Fibroblast of villous mesenchyme (primary cell): ENCODE measurements at places on chromosomes 11 and 22. TPM values are rescaled to one million over a fixed set of nuclear protein-coding genes. Genes with fewer than 3 reads are reported as not detected.

The ROBO4 gene
- total RNA-seq, result under 0.01 and 0.86 TPM in 2 replicates

GRCh38 chr22:28594076-28594796, 85.4 kb downstream of the TTC28 start:
- DNase-seq, result no peak

The CNGA4 gene
- total RNA-seq, result under 0.01 and 0.43 TPM in 2 replicates

- DNase-seq, result peak; percentile 47
Observed at GRCh38 chr11:111417011-111417765, 38.1 kb upstream of the POU2AF1 start.

DNA sequence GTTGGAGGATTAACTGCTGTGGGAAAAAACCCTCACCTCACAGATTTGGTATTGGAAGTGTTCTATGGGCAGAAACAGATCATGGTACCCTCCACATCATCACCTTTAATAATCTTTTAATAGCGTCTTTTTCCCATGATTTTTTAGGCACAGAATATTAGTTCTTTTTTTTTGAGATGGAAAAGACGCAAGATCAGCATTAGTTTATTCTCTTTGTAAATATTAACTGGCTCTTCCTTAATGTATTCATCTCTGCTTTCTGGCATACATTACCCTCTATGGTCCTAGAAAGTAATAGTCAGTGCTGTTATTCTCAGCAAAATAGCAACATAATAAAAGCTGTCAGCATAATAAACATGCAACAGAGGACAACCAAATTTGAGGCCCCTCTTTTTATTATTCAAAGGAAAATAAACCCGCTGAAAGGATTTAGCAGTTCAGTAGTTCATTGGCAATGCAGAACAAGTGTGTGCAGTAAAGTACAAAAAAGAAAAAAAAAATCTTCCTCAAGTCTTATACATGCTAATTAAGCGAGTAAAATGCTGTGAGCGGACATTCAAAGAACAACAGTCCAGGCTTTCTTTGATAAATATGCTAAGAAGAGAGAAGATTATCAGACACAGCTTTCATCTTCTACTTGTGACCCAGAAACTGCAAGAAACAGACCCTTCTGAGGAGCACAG, 37.5 kb upstream of the DDI1 start:
- no peak for DNase-seq

The MCM5 gene
- total RNA-seq, result 30.6 and 31.5 TPM in 2 replicates

DNA sequence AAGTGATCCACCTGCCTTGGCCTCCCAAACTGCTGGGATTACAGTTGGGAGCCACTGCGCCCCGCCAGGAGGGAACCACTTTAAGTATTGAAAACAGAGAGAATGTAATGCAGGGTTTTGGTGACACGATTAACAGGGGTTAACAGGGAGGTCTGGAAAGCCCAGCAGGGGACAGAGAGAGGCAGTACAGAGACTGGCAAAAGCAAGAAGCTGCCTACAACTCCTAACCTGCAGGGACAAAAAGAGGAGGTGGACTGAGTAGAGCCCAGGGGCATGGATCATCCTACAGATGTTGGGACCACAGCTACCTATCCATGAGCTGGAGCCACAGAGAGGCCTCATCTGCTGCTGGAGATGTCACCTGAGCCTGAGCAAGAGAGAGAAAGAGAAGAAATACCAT, 1.7 kb upstream of the SPINDOC start:
- no peak for DNase-seq

DNA sequence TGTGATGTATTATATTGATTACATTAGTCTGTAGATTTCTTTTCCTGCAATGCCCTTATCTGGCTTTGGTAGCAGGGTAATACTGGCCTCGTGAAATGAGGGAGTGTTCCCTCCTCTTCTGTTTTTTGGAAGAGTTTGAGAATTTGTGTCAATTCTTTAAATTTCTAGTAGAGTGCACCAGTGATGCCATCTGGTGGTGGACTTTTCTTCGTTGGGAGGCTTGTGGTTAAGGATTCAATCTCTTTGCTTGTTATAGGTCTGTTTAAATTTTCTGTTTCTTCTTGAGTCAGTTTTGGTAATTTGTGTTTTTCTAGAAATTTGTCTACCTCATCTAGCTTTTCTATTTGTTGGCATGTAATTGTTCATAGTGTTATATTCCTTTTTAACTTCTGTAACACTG, 18.9 kb downstream of the SHANK3 start:
- DNase-seq, result peak; percentile 56

The SIDT2 gene
- total RNA-seq, result 23.5 and 24.2 TPM in 2 replicates

The TBX10 gene
- not detected in 2 replicates for total RNA-seq

The RFPL3 gene
- total RNA-seq, result not detected in 2 replicates

The MAJIN gene
- not detected in 2 replicates for total RNA-seq

DNA sequence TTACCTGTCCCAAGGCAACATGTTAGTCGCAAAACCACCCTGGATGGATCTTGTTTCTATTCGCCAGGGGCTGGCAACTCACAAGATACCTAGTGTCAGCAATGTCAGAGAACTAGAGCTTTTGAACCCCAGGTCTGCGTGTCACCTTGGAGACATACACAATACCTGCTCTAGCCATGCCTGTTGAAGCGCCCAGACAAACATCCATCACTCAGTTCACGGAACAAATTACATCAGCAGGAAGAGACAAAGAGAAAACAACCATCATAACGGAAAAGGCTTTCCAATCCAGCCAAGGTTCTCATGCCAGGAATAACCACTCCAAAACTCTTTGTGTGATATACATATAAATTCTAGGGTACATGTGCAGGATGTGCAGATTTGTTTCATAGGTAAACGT, 2.2 kb downstream of the CD59 start:
- DNase-seq, result no peak

- DNase-seq, result no peak
Observed at GRCh38 chr22:37244922-37245722, 1.1 kb upstream of the RAC2 start.

DNA sequence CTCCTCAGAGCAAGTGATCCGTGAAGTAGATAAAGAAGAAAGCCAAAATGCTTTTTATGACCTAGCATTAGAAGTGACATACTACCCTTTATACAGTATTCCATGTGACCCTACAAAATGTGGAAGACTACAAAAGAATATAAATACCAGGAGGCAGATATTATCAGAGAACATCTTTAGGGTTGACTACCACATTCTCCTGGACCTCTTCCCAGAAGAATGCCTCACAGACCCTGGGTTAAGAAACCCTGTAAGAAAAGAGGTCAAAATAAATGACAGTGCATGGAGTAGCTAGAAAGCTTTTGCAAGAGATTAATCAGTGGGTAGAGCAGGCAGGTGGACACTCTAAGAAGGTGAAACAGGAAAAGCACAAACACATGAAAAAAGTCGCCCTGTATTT, 69.2 kb downstream of the FANCF start:
- DNase-seq, result no peak

The GNAZ gene
- 0.64 and 1.3 TPM in 2 replicates for total RNA-seq

DNA sequence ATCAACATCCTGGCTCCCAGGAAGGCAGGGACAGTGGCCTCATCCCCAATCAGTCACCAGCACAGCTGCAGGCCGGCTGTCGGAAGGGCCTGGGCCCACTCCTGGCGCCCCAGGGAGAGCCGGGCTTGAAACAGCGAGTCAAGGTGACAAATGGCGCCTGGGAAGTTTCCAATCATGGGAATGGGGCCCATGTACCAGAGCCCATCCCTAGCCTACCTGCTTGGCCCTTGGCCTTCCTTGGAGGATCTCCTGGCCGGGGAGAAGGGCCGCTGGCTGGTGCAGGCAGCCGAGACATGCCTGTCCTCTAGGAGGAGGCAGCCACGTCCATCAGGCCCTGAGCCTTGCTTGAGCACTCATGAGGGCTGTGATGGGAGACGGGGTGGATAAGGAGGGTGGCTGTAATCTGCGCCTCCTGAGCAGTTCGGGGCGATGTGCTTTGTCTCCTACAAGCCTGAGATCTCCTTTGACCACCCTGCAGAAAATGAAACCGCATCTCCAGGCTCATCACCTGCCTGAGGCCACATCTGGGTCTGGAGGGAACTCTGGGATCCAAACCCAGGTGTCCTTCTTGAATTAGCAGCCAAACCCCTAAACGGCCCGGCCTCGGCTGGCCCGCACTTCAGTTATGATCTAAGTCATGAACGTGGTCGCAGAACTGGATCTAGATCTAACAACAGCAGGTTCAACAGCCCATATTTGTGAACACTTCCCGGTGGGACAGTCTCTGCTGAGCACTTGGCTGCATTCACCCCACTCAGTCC, 862.0 kb downstream of the TBC1D22A start:
- no peak for DNase-seq

The TMEM86A gene
- total RNA-seq, result 0.32 and 0.43 TPM in 2 replicates

The CADM1 gene
- 9.1 and 15.5 TPM in 2 replicates for total RNA-seq

DNA sequence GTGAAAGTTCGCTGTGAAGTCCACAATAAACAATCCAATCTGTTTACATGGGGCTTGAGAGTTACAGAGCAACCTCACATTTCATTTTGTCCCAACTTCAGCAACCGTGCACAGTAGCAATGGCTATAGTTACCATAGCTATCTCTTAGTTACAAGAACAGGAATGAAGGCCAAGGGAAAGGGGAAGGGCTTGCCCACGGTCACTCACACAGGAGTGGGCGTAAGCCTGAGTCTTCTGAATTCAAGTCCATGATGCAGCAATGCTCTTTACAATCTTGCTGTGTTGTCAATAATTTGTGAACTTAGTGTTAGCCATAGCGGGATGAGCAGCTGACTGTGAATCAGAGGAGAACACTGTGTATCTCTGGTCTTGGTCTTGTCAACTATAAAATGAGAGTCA, 102.9 kb downstream of the ADAMTS15 start:
- no peak for DNase-seq

GRCh38 chr11:115182282-115182955, 321.8 kb downstream of the CADM1 start:
- no peak for DNase-seq

The SCGB1C1 gene
- not detected in 2 replicates for total RNA-seq

GRCh38 chr11:71369411-71369810, 78.8 kb downstream of the DHCR7 start:
- DNase-seq, result no peak

- no peak for DNase-seq
Observed at GRCh38 chr22:25492162-25492561, 72.3 kb upstream of the GRK3 start.

The DLG2 gene
- 1.3 TPM in 2 replicates for total RNA-seq

- DNase-seq, result no peak
Observed at GRCh38 chr11:65781962-65782815, 1.4 kb upstream of the AP5B1 start.

DNA sequence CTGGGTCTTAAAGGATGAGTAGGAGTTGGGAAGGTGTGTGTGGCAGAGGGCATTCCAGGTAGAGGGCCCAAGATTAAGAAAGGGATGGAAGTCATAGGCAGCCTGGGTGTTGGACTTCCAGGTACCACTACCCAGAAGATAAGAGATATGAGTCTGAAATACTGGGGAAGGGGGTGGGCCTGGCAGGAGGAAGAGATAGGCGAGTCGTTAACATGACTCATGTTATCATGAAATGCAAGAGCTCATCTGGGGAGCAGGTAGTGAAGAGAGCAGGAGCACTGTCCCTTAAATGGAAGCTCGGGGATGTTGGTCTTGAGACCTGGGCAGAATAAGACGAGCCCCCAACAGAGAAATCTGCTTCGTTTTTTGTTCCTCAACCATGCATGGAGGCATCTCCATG, 10.2 kb downstream of the ZC3H7B start:
- DNase-seq, result no peak

GRCh38 chr11:79535606-79536005, 94.8 kb upstream of the TENM4 start:
- DNase-seq, result no peak

DNA sequence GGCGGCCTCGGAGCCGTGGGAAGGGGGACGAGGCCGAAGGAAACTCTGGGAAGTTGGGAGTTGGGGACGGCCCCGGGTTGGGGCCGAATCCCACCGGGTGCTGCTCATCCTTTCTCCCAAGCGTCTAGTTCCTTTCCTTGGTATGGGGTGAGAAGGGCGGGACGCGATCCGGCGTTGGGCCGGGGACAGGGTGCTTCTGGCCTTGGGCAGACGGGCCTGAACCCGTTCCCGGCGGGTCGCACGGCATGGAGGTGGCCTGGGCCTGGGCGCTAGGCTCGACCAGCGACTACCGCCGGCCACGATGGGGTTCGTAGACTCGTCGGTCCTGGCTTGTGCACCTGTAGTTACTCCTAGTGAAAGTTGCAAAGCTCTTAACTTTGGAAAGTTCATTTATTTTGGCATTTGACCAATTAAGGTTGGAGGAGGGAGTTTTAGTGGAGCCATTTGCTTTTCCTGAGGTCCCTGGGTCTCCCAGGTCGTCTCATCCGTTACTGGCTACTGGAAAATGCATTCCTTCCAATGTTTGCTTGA, 1.0 kb downstream of the SYT9 start:
- no peak for DNase-seq

- peak; percentile 59 for DNase-seq
Observed at GRCh38 chr22:40024201-40025061, 29.7 kb downstream of the FAM83F start.

The MPZL2 gene
- not detected in 2 replicates for total RNA-seq

The GP1BB gene
- total RNA-seq, result 0.86 and 2.6 TPM in 2 replicates

DNA sequence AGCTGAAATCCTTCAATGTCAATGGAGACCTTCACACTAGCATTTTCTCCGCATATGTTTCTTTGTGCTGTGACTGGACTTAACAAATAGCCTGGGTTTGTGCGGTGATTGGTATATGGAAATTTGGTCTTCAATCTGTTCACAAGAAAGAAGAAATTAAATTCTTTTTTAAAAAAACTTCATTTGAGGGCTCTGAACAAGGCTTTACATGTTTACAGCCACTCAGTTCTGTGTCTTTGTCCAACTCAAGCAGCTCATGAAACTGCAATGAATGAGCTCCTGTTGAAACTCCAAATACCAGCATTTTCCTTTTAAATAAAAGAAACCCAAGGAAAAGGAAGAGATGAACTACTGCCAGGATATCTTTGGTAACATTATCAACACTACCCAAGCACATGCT, 57.3 kb downstream of the PIK3C2A start:
- no peak for DNase-seq

DNA sequence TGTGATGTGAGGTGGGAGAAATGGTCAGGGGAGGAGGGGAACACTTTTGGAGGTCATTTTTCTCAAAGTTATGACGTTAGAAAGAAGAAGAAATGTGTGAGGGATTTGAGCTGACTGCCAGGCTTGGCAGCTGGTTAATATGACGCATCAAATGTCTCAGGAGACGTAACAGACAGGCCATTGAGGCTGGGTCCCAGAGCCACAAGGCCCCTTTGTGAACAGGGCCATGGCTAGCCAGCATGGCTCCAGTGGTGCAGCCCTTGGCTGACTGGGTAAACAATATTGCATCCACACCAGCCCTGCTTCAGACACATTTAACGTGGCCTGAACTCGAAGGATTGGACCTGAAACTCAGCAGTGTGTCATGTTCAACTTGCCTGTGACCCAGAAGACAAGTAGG, 34.3 kb downstream of the AMOTL1 start:
- no peak for DNase-seq

GRCh38 chr22:20392983-20393704, 807 bp upstream of the ZNF74 start:
- DNase-seq, result no peak

The PHOX2A gene
- not detected in 2 replicates for total RNA-seq

The SPDYC gene
- total RNA-seq, result not detected in 2 replicates

GRCh38 chr22:24380220-24380904, 47.0 kb upstream of the ADORA2A start:
- no peak for DNase-seq
